ENCODE measurements at places on chromosomes 5 and 9. TPM values are rescaled to one million over a fixed set of nuclear protein-coding genes. Genes with fewer than 3 reads are reported as not detected.

GARNL3 gene
- 1.3 TPM for total RNA-seq

RAI14 gene
- not detected for total RNA-seq

PCDHB16 gene
- not detected for total RNA-seq

ISOC1 gene
- 15.6 TPM for total RNA-seq

ADAMTSL2 gene
- total RNA-seq = not detected

GALNT10 gene
- total RNA-seq = 21.6 TPM

PHF24 gene
- not detected for total RNA-seq

CRHBP gene
- total RNA-seq = 0.29 TPM

HTR1A gene
- total RNA-seq = not detected

SCAI gene
- 10.8 TPM for total RNA-seq

DAPK1 gene
- total RNA-seq = 0.29 TPM

SLC1A3 gene
- not detected for total RNA-seq

All from activated CD8-positive, alpha-beta T cell treated with anti-CD3 and anti-CD28 coated beads, Interleukin-2, amount 10 ng/mL, durations not matched to agents 7 days and 5 days (primary cell).